Fibroblast of lung (primary cell): ENCODE measurements at places on chromosomes 6 and 20. TPM values are rescaled to one million over a fixed set of nuclear protein-coding genes. Genes with fewer than 3 reads are reported as not detected.

- DNase-seq = no peak
- no peak overlapping the region for H3K27ac ChIP-seq
- H3K36me3 ChIP-seq = no peaks in the 10 kb centered on the region
- no peak overlapping the region for H3K4me3 ChIP-seq
These were observed 307.6 kb downstream of the TSHZ2 start for GRCh38 chr20:53279735-53280134.

The LGSN gene
- total RNA-seq = under 0.01 TPM in 1 of 2 replicates, not detected in the other

The SAMD10 gene
- total RNA-seq = 0.77 and 0.99 TPM in 2 replicates

DNA sequence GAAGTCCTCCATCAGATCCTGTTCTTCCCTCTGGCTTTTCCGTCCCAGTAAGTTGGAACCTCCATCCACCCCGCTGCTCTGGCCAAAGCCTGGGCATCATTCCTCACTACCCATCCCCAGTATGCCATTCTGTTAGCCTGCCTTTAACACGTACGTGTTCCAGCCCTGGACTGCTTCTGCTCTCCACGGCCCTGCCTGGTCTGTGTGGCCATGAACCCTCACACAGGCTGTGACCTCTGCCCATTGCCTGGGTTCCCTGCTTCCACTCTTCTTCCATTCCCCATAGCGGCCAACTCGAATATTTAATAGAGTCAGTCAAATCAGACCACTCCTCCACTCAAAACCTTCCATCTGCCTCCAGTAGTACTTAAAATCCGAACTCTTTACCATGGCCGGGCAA, 29.4 kb downstream of the RALGAPA2 start:
- no peak overlapping the region for H3K4me3 ChIP-seq
- H3K4me1 ChIP-seq = no peaks in the 10 kb centered on the region
- H3K27ac ChIP-seq = no peak overlapping the region

The MYCT1 gene
- total RNA-seq = under 0.01 TPM in 1 of 2 replicates, not detected in the other

DNA sequence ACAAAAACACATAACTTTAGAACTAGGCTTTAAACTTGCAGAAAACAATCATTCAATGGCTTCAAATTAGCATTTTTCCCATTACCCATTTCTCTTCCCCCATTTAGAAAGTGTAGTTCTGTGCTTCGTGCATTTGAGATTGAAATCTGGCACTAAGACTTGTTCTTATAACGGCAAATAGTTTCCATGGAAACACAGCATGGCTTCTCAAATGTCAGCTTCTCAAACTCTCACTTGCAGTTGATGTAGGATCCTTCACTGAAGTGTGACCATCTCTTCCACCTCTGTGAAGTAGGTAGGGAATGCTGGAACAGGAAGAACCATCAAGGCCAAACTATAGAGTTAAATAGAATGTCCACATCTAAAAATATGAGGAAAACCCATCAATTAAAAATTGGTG, 52.2 kb downstream of the MANEA start:
- no peak overlapping the region for H3K4me3 ChIP-seq
- no peaks in the 10 kb centered on the region for H3K36me3 ChIP-seq
- no peaks in the 10 kb centered on the region for H3K27me3 ChIP-seq
- no peak for DNase-seq

The ENPP4 gene
- 3.6 and 4.0 TPM in 2 replicates for total RNA-seq
